ENCODE measurements at places on chromosomes 13 and 19.

DNA sequence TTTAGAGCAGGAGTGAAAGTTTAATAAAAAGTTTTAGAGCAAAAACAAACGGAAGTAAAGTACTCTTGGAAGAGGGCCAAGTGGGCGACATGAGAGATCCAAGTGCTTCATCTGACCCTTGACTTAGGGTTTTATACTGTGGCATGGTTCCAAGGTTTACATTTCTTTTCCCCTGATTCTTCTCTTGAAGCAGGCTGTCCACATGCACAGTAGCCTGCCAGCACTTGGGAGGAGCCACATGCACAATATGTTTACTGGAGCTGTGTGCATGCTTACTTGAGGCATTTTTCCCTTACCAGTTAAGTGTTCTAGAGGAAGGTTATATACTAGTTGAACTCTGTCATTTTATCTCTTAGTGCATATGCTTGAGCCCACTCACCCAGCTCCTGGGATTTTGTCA lies 295.6 kb downstream of the TBC1D4 start:
- DNase-seq, result no peak

- no peak for DNase-seq
Measured at GRCh38 chr19:54905421-54905802, 536 bp upstream of the NCR1 start.

- DNase-seq, result no peak
Measured at GRCh38 chr13:110298505-110299282, 8.3 kb downstream of the COL4A1 start.

DNA sequence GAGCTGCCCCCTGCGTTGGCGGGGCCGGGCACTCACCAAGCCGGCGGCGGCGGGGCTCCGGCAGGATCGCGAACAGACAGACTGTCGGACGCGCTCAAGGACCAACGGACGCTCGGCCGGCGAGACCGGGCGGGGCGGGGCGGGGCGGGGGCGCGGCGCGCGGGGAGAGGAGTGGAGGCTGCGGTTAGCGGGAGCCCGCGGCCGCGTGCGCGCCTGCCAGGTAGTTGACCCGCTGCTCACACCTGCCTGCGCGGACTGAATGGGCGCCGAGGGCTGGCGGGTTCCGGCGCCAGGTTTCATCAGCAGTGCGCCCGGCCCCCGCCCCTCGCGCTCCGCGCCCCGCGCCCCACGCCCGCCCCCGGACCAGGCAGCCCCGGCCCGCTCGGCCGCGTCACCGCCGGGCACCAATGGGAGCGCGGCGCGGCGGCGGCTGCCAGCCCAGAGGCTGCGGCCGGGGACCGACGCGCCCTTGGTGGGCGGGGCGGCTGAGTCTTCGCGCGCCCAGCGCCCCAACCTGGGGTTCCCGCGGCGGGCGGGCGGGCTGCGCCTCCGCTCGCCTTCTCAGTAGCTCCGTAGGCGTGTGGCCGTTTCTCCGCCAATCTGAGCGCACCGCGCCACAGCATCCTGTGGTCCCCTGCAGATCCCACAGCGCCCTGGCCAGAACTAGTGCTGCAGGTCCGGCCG lies at the start of gene SLC7A1:
Gene SLC7A1, minus strand, starts transcription at position 309 of the 684 bp plus-strand sequence. CDS start 59,500 bp downstream, outside the sequence.
- no peak for DNase-seq

Data from cortex of kidney (tissue), 1 donor.